ENCODE measurements at places on chromosomes 4 and X.
A peak's percentile ranks its signal among the peaks of the same experiment; 100 is the strongest.

GRCh38 chrX:138664466-138664865 lies 47.1 kb downstream of the FGF13 start:
- no peak for DNase-seq

- no peak for DNase-seq
Measured at GRCh38 chr4:83307920-83308319, 23.3 kb upstream of the COQ2 start.

DNA sequence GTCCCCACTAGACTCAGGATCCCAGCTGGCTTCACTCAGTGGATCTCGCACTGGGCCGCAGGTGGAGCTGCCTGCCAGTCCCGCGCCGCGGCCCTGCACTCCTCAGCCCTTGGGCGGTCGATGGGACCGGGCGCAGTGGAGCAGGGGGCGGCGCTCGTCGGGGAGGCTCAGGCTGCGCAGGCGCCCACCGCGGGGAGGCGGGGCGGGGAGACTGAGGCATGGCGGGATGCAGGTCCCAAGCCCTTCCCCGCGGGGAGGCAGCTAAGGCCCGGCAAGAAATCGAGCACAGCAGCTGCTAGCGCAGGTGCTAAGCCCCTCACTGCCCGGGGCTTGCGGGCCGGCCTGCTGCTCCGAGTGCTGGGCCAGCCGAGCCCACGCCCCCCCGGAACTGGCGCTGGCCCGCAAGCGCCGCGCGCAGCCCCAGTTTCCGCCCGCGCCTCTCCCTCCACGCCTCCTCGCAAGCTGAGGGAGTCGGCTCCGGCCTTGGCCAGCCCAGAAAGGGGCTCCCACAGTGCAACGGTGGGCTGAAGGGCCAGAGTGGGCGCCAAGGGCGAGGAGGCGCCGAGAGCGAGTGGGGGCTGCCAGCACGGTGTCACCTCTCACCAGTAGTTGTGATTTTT lies 1038.0 kb downstream of the PCDH19 start:
- no peak for DNase-seq

DNA sequence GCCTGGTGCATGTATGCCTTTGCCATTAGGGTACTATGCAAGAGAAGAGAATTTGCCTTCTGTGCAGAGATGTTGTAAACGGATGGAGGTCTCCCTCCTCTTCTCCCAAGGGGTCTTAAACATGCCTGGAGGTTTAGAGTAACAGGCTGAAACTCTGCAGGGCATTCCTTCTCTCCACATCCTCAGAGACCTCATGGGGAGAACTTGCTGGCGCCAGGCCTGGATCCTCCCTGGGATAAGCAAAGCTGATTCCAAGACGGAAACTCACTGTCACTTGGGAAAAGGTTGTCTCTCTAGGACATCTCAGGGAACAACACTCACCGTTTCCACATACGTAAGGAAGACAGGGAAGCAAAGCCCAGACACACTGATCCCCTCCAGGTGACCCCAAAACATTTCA lies 76.9 kb upstream of the GPM6B start:
- DNase-seq = no peak

DNA sequence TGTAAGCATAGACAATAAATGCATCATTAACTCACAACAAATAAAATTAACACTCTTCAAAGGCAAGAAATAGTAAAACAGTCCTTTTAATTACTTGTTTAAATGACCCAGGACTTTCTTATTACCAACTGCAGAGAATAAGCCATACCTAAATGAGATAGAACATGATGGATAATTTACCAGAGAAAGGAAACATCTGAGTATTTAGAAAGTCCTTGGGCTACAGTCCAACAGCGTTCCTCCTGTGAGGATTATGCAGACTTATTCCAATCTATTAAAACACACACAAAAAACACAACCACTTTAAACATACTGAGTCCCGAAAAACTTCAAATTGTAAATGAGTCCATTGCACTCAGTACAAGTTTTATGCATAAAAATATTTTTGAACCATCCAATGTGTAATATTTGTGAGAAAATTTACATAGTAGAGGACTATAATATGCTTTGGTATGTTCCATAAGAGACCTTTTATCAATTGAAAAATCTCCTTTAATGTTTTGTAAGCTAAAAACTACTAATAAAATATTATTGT lies 129.2 kb downstream of the NR3C2 start:
- DNase-seq = no peak

GRCh38 chr4:53619431-53619830 lies 28.1 kb upstream of the LNX1 start:
- DNase-seq = no peak

DNA sequence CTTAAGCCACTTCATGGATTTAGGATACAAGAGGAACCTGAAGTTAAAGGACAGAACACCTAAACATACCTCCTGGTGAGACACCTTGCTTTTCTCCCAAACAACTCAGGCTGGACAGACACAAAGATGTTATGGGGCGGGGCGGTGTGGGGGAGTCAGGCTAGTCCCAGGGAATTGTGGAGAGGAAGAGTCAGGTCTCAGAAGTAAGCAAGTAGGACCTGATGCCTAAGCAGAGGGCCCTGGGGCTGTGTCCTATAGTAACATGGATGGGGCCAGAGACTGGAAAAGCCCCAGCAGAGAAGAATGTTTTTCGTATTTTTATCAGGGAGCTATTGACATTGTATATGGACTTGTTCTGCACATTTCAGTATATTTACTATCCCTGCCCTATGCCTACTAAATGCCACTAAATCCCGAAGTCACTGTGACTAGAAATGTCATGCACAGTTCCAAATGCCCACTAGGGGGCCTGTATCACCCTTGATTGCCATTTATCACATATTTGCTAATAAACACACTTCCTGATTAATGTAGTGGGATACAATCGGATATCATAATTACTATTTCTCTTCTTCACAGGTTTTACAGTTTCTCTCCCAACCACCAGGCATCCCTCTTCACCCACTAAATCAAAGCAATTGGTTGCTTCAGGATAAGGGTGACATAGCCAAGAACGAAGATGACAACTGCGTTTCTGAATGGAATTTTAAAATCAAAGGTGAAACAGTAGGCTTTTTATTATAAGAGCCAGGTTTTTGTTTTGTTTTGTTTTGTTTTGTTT lies 23.8 kb upstream of the ARHGAP10 start:
- DNase-seq = peak; percentile 9

- DNase-seq = no peak
Measured at GRCh38 chr4:165198329-165198728, 9.0 kb upstream of the KLHL2 start.

- DNase-seq = no peak
Measured at GRCh38 chr4:38442073-38442788, 221.8 kb upstream of the KLF3 start.

GRCh38 chr4:103626296-103626695 lies 93.5 kb downstream of the TACR3 start:
- no peak for DNase-seq

- DNase-seq = no peak
Measured at GRCh38 chrX:39508300-39508692, 589.5 kb downstream of the BCOR start.

DNA sequence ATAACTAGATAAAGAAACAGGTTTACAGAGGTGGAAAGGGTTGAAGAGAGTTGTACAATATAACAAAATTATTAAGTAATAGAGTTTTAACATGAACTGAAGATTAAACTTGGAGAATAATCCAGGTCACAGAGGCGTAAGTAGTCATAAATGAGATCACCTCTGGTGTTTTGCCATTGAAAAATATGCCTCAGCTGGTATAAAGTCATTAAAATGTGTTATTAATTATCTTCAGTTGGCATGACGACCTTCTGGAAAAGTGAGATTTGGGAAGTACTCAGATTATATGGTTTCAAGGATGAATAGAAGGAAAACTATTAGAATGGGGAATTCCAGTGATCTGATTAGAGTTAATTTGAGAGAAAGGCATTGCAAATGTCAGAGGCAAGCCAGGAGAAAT lies 237.5 kb upstream of the ANXA10 start:
- DNase-seq = no peak

DNA sequence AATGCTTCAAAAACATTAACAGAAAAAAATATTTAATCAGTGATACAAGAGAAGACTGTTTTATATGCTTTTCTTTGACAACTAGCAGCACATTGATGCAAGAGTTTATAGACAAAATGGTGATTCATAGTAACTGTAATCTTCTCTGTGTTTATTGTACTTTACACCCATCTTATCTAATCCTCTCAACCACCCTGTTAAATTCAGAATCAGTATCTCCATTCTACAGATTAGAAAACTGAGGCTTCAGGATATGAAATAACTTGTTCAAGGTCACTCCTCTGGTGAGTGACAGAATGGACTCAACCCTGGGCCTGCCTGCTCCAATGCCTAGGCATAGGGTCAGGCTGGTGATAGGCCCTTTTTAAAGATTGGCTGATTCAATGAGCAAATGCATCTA lies 26.1 kb upstream of the TMEM184C start:
- no peak for DNase-seq

DNA sequence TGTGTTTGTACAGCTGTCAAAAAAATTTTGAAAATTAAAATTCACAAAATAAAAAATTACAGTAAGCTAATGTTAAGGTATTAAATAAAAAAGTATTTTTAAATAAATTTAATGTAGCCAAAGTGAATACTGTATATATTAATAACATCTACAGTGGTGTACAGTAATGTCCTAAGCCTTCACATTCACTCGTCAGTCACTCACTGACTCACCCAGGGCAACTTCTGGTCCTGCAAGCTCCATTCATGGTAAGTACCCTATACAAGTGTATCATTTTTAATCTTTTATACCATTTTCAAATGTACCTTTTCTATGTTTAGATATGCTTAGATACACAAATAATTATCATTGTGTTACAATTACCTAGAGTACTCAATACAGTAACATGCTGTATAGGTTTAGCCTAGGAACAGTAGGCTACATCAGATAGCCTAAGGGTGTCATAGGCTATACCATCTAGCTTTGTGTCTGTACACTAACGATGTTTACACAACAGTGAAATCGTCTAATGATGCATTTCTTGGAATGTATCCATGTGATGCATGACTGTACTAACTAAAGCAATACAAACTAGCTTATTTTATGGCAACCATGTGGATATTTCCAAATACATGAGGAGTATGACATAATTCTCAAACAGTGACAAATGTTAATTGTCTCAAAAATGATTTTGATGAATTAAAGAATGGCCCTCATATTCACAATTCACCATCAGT lies 13.7 kb downstream of the DDX60 start:
- DNase-seq = no peak

GRCh38 chr4:58254291-58254690 lies 1144.1 kb upstream of the IGFBP7 start:
- no peak for DNase-seq

GRCh38 chr4:22708961-22709360 lies 16.2 kb downstream of the GBA3 start:
- no peak for DNase-seq

DNA sequence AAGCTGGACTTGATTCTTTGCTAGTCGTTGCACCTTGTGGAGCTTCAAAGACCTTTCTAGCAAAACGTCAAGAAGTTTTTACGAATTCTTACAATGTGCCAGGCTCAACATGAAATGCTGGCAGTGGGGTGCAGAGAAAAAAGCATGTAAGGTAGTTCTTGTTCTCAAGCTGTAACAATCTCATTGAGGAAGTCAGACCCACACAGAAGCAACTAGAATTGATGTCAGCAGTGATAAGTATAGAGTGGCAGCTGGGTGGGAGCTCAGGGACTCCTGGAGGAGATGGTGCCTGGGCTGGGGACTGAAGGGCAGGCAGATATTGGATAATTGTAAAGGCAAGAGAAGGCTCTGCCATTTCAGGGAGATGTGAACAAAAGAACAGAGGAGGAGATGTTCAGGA lies 82.3 kb downstream of the ATG4A start:
- no peak for DNase-seq

- no peak for DNase-seq
Measured at GRCh38 chr4:23390246-23390645, 499.6 kb downstream of the PPARGC1A start.

DNA sequence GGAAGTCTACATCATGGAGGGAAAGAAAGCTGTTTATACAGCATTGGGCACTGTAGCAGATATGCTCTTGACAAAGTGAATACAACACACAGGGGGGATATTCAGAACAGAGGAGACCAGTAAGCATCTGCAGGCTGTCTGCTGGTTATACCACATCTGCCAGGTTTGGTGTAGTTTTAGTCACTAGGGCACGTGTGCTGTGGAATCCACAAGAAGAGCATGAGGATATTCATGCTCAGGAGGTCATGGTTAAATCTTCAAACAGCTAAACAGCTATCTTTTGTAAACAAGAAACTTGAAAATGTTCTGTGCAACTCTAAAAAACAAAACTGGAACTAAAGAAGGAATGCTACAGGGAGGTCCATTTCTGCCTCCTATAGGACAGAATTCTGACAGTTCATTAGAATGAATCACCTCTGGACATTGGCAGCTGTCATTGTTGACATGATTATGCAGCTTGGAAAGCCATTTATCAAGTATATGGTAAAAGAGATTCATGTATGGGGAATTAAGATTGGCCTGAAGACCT lies 175.8 kb downstream of the RCHY1 start:
- no peak for DNase-seq

GRCh38 chr4:188839704-188840103 lies 700.5 kb downstream of the TRIML1 start:
- no peak for DNase-seq

DNA sequence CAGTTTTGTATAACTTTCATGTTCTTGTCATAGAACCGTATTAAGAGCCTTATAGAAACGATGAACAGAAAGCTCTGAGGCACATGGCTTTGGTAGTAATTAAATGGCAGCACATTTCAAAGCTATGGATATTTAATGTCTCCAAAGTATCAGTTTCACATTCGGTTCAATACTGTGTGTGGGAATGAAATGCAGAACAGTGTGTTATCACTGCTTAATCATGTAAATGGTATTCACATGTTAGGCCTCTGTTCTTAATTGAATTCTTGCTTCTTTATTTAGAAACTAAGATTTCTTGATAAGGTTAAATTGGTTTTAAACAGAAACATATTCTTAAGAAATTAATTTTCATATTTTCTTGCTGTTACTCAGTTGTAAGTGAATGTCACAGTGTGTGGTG lies 701.0 kb upstream of the PITX2 start:
- no peak for DNase-seq
